ENCODE measurements at places on chromosomes 16 and 17.
A peak's percentile ranks its signal among the peaks of the same experiment; 100 is the strongest.

GRCh38 chr17:82475458-82475857 lies 16.9 kb downstream of the NARF start:
- no peak for DNase-seq

DNA sequence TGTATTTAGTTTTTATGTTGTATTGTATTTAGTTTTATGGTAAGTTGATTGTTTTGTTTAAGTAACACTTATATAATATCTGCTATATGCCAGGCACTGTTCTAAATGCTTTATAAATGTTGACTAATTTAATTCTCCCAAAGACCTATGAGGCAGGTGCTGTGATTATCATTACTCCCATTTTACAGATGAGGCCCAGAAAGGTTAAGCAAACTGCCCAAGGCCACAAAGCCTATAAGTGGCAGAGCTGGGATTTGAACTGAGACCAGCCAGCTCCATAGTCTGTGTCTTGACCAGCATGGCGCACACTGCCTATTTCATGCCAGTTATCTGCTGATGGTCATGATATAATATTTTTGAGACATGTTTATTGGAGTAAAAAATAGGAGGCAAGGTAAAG lies 24.0 kb downstream of the IL21R start:
- DNase-seq, result no peak

GRCh38 chr17:53004902-53005301 lies 817.8 kb upstream of the KIF2B start:
- no peak for DNase-seq

DNA sequence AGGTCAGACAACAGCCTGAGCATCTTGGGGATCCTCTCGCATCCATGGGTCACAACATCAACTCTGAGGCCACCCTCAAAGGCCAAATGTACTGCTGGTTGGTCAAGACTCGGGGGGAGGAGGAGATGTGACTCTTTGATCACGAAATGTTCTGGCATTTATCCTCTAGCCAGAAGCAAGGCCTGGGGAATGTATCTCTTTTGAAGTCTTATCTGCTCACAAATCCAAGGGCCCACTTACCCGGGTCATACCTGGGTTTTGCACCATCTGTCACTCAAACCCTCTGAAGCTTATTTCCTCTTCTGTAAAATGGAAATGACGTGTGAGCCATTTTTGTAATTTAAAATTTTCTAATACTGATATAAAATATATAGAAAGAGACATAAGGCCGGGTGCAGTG lies 13.2 kb downstream of the CA7 start:
- DNase-seq, result no peak

DNA sequence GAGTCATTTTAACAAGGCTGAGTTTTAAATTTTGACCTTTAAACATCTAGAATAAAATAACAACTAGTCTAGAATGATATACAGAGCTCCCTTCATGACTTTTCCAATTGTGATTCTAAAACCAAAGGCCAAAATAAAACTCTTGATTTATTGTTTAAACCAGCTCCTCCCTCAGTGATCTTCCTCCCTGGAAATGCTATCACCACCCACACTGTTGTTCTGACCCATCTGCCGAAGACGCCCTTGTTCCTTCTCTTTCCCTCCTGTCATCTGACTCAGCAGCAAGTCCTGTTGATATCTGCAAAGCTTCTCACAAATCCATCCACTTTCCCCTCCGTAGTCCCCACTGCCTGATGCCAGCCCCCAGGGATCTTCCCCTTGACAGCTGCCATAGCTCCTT lies 231.6 kb upstream of the DYNLRB2 start:
- no peak for DNase-seq

GRCh38 chr17:74043976-74044375 lies 159.5 kb upstream of the RPL38 start:
- no peak for DNase-seq

- peak; percentile 61 for DNase-seq
These were observed 1.3 kb downstream of the SPN start for GRCh38 chr16:29664091-29664921.

- DNase-seq, result peak; percentile 85
These were observed 33.3 kb downstream of the PLCD3 start for GRCh38 chr17:45098869-45099616.

DNA sequence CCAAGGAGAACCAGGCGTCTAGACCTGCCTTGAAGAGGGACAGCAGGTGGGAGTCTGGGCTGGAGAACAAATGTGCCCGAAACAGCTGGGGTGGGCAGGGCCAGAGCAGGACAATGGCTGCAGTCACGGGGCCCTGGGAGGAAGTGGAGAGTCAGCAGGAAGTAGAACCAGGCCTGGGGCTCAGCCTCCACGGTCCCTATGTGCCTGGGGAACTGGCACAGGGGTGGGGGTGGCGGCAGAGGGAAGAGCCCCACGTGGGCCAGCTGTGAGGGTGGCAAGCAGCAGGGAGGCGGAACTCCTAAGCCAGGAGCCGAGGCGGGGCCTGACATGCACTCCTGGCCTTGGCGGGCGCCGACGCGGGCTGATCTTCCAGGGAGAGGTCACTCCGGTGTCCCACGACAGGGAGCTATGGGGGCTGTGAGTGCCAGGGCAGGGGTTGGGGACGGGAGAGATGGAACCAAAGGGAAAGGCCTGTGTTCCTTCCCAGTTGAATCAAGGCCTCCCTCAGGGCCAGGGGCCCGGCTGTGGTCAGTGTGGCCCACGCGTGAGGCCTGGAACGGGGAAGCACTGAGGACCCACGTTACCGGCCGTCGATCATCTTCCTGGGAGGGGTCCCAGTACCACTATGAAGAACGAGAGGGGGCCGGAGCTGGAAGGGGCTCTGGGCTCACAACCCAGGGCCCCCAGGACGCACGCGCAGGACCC lies 42.7 kb downstream of the TIMM22 start:
- DNase-seq, result no peak

GRCh38 chr17:56815711-56816110 lies 18.0 kb downstream of the C17orf67 start:
- no peak for DNase-seq

DNA sequence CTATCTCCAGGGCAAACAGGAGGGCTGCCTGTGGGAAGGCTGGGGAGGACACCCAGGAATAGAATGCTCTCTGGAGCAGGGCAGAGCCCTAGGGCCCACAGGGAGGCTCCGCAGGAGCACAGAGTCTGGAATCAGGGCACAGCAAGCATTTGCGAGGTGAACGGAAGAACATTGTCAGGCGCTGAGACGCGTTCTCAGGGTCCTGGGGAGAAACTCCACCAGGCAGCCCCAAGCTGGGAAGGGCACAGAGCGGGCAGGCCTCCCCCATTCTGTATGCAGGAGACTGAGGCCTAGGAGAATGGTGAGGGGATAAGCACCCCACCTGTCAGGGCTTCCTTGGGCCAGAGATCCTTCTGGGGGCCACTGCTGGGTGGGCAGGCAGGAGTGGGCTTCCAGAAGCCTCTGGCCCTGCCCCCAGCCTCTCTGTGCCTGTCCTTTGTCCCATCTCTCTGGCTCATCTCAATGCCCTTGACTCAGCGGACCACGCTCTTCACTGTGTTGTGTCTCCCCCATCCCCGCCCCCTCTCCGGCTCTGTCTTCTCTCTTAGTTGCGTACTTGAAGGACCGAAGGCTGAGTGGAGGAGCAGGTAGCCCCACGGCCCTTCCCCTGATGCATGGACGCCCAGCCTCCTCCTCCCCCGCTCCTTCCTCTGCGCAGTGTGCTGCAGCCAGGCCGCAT lies 5.1 kb upstream of the SETD6 start:
- no peak for DNase-seq

DNA sequence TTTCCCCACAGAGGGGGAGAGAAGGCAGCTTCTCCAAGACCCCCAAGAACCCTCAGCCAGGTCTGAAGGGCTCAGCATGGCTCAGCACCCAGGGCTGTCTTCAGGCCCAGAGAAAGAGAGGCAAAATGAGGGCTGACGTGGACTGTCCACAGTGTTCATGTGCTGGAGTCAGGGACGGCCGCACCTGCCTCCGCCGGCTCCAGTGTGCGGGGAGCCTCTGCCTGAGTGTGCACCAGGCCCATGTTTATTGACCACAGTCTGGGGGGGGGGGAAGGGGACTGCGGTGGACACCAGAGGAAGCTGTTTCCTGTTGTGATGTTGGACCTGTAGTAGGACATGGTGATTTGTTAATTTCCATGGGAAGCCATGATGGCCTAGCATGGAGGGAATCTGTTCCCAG lies 6.9 kb downstream of the MRM1 start:
- no peak for DNase-seq

- no peak for DNase-seq
These were observed 132.3 kb upstream of the SDK2 start for GRCh38 chr17:73776351-73777130.

GRCh38 chr17:72476575-72476986 lies 355.8 kb downstream of the SOX9 start:
- DNase-seq, result no peak

- no peak for DNase-seq
These were observed 112.8 kb upstream of the PSMD7 start for GRCh38 chr16:74183601-74184360.

- no peak for DNase-seq
These were observed 24.3 kb upstream of the CRISPLD2 start for GRCh38 chr16:84795329-84796053.

GRCh38 chr16:14548933-14549788 lies 80.9 kb downstream of the PARN start:
- DNase-seq, result no peak

- no peak for DNase-seq
These were observed at the start of gene DPEP1 for GRCh38 chr16:89613231-89613953. TSS of gene DPEP1 (plus strand) at chr16:89613642. CDS start at chr16:89630411, 16,769 bp downstream.

Measured in CD4-positive, alpha-beta T cell treated with Interleukin-6 for 4 hours (primary cell).